ENCODE measurements at places on chromosomes 11 and 22. TPM values are rescaled to one million over a fixed set of nuclear protein-coding genes. Genes with fewer than 3 reads are reported as not detected.

Gene OR51F1
- total RNA-seq = not detected

Gene OR8D2
- not detected for total RNA-seq

DNA sequence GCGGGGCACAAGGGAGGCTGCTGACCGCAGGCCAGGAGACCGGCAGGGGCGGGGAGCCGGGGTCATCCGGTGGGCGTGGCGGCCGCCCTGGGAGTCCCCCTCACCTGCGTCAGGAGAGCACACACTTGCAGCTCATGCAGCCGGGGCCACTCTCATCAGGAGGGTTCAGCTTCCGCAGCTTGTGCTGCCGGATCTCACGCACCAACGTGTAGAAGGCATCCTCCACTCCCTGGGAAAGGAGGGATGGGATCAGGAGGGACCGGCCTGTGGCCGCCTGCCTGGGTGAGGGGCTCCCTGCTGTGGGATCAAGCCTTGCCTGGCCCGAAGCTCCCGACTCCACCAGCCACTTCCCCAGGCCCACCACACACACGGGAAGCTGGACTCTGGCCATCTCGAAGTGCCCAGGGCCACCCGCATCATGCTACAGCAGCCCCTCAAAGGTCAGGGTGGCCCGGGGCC, 2.8 kb downstream of the HRAS start:
- DNase-seq = no peak

DNA sequence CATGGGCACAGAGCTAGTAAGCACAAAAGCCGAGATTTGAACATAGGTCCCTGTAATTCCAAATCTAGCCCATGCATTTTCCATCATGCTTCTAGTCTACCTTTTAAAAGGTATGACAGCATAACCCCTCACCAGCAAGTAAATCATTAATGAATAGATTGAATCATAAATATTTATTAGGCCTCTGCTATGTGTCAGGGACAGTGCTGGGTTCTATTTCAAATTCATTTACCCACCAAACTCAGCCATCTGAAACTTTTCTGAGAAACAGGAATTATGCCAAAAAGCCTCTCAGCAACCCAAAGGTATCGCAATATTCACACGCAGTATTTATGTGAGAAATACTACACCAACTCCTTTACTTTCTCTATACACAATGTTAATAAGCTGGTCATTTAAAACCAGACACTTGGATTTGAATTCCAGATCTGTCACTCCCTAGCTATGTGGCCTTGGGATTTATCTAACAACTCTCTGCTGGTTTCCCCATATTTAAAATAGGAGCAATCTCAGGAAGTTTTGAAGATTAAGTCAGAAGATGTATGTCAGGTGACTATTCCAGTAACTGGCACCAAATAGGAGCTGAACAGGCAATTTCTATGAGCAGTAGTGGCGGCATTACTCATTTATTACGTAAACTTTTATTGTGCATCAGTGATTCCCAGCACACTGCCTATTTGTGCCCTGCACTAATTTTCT, 191.4 kb downstream of the TENM4 start:
- no peak for DNase-seq

- DNase-seq = peak; percentile 98
These were observed 48.8 kb downstream of the ARHGAP32 start for GRCh38 chr11:129143335-129143734.

DNA sequence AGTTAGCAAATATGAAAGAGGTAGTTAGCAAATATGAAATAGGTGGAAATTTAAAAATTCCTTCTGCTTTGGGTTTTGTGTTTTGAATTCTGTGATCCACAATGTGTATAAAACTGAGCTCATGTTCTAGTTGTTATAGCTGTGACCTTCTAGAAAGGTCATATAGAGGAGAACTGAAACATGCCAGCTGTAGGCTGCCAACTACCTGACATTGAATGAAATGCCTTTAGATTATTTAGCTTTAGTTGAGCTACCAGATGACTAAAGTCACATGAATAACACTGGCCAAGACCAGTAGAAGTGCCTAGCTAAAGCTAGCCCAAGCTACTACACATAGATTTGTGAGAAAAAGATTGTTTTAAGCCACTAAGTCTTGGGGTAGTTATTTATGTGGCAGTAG, 5.8 kb upstream of the TCN1 start:
- no peak for DNase-seq

DNA sequence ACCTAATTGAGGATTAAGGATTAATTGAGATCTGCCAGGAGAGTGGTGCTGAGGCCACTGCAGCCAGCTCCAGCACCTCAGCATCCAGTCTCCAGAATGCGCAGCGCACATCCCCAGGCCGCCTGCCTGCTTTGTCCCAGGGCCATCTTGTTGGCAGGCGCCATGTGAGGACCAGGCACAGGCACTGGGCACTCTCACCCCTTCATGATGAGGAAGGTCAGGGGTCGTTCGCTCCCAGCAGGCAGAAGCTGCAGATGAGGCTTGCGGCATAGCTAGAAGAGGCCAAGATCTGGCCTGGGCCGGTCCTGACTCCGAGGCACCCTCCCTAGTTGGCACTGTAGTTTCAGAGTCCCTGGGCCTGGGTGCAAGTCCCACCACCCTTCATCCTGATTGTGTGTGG, 6.4 kb downstream of the CABP2 start:
- DNase-seq = no peak

DNA sequence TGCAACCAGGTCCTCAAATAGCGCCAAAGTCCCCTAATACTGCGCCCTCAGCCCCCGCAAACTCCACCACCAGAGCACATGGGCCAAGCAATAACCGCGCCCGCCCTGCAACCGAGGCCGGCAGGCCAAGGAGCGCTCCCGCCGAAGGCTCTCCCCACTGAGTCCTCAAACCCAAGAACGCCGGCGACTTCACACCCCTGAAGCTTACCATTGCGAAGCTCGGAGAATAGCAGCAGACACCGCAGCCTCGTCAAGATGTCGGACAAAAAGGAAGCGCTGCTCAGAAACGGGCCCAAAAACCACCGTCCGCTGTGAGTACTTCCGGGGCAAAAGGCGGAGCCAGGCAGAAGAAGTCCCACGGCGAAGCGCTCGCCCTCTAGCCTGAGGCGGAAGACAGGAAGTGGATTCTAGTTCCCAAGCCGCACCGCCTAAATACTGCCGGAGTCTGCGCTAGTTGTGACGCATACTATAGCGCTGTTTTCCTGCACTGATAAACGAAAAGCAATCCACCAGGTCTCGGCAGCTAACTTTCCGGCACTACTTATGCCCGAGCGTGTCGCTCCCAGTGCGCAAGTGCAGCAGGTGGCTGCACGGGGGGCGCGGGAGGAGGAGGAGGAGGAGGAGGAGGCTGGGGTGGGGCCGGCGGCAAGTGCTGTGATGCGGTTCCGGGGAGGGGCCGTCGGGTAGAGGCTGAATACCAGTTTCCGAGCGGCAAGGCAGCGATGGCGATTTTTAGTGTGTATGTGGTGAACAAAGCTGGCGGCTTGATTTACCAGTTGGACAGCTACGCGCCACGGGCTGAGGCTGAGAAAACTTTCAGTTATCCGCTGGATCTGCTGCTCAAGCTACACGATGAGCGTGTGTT, at the start of the genes RPS25 and TRAPPC4:
Gene RPS25, minus strand, starts transcription at position 270 of the 865 bp plus-strand sequence. Its CDS starts 59 bp downstream, at position 211.
Gene TRAPPC4, plus strand, starts transcription at position 693 of the 865 bp plus-strand sequence. Its CDS starts 30 bp downstream, at position 723.
- DNase-seq = peak; percentile 96

DNA sequence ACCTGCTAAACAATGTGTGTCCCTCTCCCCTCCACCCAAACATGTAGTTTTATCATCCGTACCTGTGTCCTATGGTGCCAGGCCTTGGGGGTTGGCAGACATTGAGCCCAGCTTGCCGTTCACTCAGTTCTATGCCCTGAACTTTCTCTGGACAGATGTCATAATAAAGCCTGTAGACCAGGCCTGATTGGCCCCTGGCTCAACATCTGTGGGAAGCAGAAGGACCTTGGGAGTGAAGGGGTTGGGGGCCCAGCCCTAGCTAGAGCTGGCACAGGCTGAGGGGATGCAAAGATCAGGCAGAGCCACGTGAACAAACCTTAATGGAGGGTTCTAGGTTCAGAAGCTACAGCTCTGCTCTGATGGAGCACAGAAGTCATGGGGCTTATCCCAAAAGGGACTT, 600.6 kb downstream of the BUD13 start:
- no peak for DNase-seq

GRCh38 chr11:109972181-109972715, 120.9 kb upstream of the ZC3H12C start:
- DNase-seq = no peak

Measured in Daoy (cell line).